Right renal pelvis (tissue), 4 donors: ENCODE measurements at places on chromosomes 11 and 22. TPM values are rescaled to one million over a fixed set of nuclear protein-coding genes. Genes with fewer than 3 reads are reported as not detected.

The B3GAT1 gene
- polyA plus RNA-seq = 3.4 TPM

The MIAT gene
- 0.39 TPM for polyA plus RNA-seq

The ABCG4 gene
- 0.71 TPM for polyA plus RNA-seq

The TMEM135 gene
- 36.9 TPM for polyA plus RNA-seq

GRCh38 chr11:28104984-28105383 lies 3.0 kb downstream of the KIF18A start:
- no peak for DNase-seq

DNA sequence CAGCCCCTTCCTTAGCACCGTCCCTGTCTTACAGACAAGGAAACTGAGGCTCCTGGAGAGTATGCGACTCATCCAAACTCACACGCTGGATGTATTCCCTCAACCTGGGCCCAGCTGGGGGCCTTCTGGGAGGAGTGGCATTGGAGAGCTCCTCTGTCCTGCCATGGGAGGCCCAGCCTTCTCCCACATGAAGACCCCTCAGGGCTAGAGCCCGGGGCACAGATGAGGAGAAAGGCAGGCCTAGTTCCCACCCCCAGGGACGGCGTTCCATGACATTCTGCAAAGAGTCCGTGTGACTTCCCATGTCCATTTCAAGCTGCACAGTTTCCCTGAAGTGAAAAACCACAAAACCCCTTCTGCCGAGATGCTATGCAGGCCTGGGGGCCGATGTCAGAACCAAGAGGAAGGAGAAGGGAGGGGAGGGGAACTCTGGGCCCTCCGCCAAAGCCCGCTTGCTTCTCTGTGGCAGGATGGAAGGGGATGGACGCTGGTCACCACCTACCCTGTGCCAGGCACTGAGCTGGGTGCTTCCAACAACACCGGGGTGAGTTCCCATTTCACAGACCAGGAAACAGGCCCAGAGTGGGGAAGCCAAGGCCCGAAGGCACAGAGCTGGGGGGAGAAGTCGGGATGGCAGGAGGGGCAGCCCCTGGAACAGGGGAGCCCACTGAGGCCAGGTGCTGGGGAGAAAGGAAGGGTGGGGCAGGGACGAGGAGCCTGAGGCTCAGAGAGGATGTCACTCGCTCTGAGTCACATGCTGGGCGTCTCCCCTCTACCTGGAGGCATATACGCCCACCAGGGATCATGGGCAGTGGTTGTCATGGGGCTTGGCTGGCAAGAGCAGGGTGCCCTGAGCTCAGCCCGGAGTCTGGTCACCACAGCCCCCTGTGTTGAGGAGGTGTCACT lies 15.7 kb downstream of the RAC2 start:
- no peak for DNase-seq

GRCh38 chr11:123406441-123407129 lies 23.5 kb upstream of the GRAMD1B start:
- no peak for DNase-seq

DNA sequence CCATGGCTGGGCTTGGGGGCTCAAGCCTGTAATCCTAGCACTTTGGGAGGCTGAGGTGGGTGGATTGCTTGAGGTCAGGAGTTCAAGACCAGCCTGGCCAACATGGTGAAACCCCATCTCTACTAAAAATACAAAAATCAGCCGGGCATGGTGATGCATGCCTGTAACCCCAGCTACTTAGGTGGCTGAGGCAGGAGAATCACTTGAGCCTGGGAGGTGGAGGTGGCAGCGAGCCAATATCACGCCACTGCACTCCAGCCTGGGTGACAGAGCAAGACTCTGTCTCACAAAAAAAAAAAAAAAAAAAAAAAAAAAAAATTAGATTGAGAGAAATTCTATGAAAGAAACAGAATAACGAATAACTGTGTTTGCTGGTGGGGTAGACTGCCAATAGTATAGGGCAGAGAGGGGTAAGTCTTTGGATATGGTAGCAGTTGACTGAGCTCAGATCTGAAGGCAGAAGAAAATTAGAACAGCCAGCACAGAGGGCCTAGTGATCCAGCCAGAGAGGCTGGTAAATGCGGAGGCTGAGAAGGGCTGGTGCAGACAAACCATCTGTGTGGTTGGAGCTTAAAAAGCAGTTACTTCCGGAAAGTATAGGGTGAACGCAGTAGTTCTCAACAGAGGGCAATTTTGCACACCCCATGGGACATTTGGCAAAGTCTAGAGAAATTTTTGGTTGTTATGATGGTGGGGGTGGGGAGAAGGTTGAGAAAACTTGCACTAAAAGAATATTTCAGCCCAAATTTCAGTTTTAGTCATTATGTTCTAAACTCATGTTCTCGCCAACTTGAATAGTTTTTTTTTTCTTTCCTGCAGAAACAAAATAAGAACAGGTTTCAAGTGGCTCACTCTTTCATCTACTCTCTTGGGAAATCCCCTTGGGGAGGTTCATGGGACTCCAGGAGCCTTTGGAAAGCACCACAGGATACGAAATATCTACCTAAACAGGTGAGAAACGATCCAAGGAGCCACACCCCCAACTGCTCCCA lies 1.6 kb upstream of the HORMAD2 start:
- DNase-seq = no peak
